ENCODE measurements at places on chromosomes 12 and 14. TPM values are rescaled to one million over a fixed set of nuclear protein-coding genes. Genes with fewer than 3 reads are reported as not detected.

GRCh38 chr12:57838594-57839302 lies 7.8 kb downstream of the CTDSP2 start:
- DNase-seq, result peak; percentile 51

DNA sequence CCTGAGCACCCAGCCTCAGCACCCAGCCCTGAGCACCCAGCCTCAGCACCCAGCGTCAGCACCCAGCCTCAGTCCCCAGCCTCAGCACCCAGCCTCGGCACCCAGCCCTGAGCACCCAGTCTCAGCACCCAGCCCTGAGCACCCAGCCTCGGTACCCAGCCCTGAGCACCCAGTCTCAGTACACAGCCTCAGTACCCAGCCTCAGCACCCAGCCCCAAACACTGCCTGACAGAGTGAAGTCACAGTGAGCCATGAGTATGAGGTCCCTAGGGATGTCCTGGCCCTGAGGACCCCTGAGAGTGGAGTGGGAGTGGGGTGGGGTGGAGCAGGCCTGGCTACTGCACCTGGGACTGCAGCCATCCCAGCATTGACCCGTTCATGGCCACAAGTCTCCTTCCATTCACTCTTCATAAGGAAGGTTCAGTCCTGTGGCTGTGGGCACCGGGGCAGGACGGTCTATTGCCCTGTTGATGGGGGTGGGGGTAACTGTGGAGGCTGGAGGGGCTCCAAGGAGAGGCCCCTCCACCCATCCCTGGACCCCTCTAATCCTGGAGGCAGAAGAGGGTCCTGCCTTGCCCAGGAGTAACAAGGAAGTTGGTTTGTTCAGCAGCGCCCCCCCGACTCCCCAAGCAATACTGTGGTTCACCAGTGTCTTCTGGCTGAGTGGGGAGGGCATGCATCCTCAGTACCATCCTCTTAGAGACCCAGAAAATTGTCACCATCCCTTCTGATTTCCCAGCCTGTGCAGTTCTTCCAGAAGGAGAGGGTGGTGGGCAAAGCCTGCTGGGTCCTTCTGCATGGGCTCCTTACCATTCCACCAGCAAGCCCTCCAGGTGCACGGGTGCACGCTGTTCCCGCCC lies 140.5 kb downstream of the ADGRD1 start:
- no peak for DNase-seq

DNA sequence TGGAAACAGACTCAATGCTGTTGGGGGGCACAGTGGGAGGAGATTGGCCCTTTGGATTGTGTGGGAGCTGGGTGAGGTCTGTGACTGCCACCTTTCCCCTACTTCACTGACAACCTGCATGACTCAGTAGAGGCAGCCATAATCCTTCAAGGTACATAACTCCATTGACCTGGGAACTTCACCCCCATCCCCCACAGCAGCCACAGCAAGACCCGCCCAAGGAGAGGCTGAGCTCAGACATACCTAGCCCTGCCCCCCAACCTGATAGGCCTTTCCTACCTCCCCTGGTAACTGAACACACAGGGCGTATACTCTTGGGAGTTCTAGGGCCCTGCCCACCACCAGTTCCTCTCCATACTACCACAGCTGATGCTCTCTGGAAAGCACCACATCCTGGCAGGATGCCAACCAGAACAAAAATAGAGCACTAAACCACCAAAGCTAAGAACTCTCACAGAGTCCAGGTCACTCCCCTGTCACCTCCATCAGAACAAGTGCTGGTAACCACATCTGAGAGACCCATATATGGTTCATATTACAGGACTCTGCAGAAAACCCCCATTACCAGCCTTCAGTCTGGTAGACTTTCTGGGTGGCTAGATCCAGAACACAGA lies 703.9 kb downstream of the FSCB start:
- no peak for DNase-seq

DNA sequence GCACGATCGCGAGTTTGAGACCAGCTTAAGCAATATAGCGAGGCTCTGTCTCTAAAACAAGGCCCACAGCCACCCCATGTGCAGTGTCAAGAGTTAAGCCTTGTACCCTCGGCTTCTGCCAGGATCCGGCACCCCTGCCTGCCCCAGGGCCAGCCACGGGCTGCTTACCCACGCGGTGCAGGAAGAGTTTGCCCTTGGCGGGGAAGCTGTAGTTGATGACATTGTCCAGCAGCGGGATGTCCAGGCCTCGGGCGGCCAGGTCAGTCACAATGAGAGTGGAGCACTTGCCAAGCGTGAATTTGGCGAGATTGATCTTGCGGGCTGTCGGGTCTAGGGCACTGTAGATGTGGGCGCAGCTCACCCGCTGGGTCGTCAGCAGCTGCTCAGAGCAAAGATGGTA lies 13.1 kb downstream of the DDX54 start:
- DNase-seq, result no peak

GRCh38 chr12:110565894-110566871 lies 16.9 kb downstream of the PPTC7 start:
- no peak for DNase-seq

GRCh38 chr12:39327510-39327909 lies 115.4 kb downstream of the KIF21A start:
- no peak for DNase-seq

- DNase-seq, result no peak
Observed at GRCh38 chr12:42588524-42589464, 752 bp downstream of the PRICKLE1 start.

- DNase-seq, result no peak
Observed at GRCh38 chr12:28570811-28571210, 380.6 kb downstream of the CCDC91 start.

The LRTM2 gene
- not detected for total RNA-seq

The NTN4 gene
- 0.17 TPM for total RNA-seq

GRCh38 chr12:6347367-6348338 lies 5.8 kb upstream of the TNFRSF1A start:
- DNase-seq, result no peak

- no peak for DNase-seq
Observed at GRCh38 chr14:106422066-106422465, 895.7 kb downstream of the TMEM121 start.

DNA sequence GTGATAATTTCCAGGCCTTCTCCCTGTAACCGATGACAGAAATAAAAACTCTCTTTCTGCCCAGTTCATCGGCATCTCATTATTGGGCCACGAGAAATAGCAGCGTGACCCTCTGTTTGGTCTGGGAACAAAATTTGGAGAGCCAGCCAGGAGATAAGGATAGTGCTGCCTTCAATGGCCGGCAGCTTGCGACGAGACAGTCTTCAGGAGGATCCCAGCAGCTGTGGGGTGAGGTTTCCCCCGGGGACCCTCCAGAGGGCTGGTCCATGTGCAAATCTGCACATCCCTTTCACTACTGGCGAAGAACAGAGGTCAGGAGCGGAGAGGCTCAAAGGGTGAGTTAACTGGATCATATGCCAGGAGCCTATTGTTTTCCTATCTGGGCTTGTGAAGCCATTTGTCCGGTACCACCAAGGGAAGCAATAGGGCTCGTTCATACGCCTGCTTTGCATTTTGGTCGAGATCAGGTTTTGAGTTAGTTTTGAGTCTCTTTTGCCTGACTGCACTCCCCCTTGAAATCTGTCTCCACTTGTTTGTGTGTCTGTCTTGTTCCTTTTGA lies 4.8 kb downstream of the SLC39A2 start:
- no peak for DNase-seq

DNA sequence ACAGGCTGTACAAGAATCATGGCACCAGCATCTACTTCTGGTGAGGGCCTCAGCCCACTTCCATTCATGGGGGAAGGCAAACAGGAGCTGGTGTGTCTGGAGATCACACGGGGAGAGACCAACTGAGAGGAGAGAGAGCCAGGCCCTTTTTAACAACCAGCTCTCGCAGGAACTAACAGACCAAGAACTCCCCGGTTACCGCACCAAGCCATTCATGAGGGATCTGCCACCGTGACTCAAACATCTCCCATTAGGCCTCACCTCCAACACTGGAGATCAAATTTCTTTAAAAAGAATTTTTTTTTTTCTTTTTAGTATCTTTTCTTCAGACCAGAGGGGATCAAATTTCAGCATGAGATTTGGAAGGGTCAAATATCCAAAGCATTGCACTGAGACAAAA lies 16.7 kb upstream of the AQP2 start:
- DNase-seq, result no peak

DNA sequence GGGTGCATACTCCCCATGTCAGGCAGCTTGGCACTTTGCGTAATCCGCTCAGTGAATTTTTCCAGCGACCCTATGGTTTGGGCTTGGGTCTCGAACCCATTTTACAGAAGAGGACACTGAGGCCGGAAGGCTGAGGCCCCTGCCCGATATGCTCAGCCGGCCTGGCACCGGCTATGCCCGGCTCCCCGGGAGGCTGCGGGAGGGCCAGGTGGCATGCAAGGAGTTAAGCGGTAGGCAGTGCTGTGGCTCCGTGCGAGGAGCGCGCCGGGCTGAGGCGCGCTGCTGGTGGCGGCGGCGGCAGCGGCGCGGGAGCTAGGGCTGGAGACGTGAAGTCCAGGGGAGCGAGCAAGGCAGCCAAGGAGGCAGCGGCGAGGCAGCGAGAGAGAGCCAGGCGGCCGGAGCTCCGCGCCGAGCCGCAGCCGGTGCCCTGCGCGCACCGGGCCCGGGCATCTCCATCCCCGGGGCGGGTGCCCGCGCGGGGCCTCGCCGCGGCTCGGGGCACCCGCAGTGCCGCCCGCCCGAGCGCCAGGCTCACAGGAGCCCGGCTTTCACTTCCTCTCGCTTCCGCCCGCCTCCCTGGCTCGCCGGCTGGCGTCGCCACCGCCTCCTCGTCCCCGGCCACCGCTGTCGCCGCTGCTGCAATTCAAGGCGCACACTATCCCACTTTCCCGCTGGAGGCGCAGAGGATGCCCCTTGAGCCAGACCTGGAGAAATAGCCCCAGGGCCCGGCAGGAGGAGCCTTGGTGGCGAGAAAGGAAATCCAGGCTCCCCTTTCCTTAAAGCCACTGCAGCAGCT lies at the start of gene WSCD2:
TSS of gene WSCD2 (plus strand) at position 272 of the 796 bp plus-strand sequence. CDS start 66,545 bp downstream, outside the sequence.
- peak; percentile 9 for DNase-seq

The RFX4 gene
- total RNA-seq, result not detected

- DNase-seq, result no peak
Observed at GRCh38 chr14:91834571-91834970, 32.8 kb downstream of the TC2N start.

The EML1 gene
- total RNA-seq, result not detected

GRCh38 chr12:121293603-121294002 lies 2.9 kb downstream of the CAMKK2 start:
- DNase-seq, result no peak

The GLIPR1L2 gene
- total RNA-seq, result 0.30 TPM

DNA sequence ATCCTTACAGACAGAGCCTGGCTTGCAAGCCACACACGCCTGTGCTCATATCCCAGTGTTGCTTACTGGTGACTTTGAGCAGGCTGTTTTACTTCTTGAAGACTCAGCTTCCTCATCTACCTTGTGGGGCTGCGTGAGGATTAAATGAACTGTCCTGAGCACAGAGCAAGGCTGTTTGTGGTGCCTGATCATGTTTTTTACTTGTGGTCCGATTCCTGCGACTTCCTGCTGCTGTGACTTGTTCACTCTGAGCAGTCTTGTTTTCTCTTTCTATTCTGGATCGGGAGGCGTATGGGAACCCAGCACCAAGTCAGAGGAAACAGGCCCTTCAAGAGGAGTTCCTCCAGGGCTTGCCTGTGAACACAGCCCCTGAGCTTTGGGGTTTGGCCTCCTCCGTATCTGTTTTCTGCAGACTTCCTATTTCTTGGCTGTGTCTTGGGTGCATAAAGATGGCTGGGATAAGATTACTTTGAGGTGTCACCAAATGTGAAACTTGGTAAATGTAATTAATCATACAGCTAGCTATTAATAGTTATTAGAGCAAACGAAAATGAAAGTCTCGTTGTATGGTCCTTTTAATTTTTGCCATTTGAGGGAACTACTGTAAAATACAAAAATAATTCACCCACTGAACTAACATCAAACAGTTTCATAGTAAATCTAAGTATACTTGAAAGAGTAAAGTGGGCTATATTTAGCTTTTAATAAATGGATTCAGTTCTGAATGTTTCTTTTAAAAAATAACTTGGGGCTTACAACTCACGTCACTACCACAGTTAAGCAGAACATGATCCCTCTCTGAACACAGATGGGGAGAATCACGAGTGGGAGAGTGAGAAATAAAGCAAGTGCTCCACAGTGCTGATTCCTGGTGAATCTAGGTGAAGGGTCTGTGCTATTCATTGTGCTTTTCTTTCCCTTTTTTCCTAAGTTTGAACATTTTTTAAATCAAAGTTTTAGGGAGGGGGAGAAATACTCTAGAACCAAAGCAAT lies 251.5 kb downstream of the FOXN3 start:
- peak; percentile 9 for DNase-seq

GRCh38 chr14:73633116-73634010 lies 11.4 kb upstream of the DNAL1 start:
- DNase-seq, result peak; percentile 63

The OAS2 gene
- 420 TPM for total RNA-seq

GRCh38 chr12:28870839-28871440 lies 278.1 kb upstream of the FAR2 start:
- no peak for DNase-seq

The LAG3 gene
- total RNA-seq, result 12.0 TPM

DNA sequence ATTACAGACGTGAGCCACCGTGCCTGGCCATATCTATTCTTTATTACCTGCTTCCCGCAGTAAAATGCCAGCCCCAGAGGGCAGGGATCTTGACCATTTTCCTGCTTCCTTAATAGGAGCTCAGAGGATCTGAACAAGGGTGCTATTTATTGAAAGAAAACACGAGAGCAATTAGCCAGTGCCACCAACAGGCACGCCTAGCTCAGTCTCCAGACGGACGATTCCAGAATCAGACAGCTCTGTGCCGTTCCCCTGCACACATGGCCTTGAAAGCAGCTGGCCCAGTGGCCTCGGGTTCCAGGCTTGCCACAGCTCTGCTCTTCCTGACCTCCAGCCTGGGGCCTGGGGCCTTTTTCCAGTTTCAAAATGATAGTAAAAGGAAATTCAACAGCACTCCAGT lies 135.2 kb upstream of the RFLNA start:
- no peak for DNase-seq

DNA sequence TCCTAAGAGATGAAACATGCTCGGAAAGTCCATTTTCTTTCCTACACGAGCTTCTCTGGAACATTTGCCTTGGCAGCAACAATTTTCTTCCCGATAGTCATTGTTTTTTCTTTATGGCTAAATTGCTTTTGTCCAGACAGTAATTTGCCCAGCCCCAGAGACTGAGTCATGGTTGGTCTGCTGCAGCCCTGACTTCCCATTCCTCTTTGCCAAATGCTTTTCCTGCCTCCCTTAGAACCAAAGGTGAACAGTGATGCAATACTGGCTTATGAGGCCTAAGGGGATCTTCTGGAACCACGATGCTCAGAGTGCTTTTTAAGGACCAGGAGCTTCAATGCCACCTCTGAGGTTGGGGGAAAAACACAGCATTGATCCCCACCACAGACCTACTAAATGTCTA lies 1599.6 kb upstream of the TMEM132C start:
- DNase-seq, result no peak

The HSP90B1 gene
- total RNA-seq, result 333 TPM

The EIF2B2 gene
- total RNA-seq, result 58.1 TPM

DNA sequence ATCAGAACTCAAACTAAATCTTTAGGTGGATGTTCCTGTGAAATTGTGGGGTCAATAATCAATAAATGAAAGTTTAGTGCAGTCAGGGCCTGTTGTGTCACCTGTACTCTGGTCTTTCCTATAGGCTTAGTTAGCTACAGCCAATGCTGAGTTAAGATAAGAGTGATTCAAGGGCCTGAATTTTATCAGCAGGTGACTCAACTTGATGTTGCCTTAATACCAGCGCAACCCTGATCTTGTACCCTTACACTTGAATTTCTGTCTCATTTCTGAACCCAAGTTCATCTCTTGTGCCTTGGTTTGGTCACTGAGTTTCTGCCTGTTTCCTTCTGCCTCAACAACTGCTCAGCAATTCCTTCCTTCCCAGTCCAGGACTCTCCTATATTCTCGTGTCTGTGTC lies 157.0 kb upstream of the E2F7 start:
- no peak for DNase-seq

- no peak for DNase-seq
Observed at GRCh38 chr14:42140001-42140400, 533.3 kb downstream of the LRFN5 start.

All from activated CD4-positive, alpha-beta T cell treated with anti-CD3 and anti-CD28 coated beads, Interleukin-2, amount 10 ng/mL, durations not matched to agents 7 days and 5 days (primary cell).